ENCODE measurements at places on chromosomes 7 and 10.
A peak's percentile ranks its signal among the peaks of the same experiment; 100 is the strongest.

GRCh38 chr10:26468700-26469099, 30.6 kb downstream of the APBB1IP start:
- DNase-seq, result peak; percentile 74

- DNase-seq, result no peak
These were observed 4.5 kb downstream of the ZKSCAN1 start for GRCh38 chr7:100019908-100020307.

GRCh38 chr10:33632432-33632831, 298.0 kb upstream of the NRP1 start:
- DNase-seq, result no peak

- DNase-seq, result no peak
These were observed 1.3 kb downstream of the SERPINE1 start for GRCh38 chr7:101128040-101128834.

DNA sequence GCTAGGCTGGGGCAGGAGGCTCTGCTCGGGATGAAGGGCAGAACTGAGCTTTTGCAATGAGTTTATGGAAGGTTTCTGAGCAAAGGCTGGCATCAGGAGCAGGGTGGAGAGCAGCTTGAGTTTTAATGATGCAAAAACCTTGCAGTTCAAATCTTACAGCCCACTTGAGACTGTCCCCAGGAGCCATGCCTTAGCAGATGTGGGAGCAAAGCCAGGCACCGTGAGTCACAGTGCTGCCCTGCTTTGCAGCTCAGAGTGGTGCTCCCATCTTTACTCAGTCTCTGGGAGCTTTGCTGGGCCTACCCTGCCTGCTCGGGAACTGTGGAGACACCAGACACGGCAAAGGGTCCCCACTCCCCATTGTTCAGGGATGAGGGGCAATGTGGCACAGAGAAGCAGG, 122.4 kb upstream of the NPS start:
- no peak for DNase-seq

DNA sequence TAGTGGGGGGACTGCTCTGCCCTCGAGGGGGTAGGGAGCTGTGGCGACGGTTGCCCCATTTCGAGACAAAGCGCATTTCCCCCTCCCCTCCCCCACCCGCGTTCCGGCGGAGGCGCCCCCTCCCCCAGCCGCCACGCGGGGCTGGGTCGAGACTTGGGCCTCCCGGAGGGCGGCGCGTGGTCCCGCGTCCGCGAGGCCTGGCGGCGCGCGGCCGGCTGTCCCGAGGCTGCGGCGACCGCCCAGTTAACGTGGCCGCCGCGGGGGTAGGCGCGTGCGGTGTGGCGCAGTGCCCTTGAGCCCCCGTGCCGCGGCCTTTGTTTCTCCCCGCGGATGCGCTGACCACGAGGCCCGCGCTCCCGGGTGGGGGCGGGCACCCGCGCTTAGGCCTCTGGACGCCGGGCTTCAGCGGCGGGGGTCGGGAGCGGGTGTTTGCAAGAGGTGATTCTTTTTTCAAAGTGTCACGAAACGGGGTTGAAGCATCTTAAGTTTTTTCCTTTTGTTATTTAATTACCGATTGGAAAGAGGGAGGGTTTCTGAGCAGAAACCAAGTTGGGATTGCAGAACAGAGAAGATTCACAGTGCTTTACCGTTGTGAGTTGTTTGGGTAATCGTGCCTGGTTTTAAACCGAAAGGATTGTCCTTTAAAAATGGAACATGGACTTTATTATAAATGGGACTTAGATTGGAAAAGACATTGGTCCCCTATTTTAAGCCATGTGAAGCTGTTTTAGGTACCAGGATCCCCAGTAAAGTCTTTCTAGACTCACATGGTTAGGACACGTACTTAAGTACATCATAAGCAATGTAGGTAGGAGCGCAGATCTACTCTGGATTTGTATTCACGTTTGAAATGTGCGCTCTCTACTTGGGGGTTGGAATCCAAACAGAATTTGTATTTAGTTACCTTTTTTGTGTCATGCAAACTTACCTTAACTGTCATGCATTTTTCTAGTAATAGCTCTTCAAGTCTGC, 760 bp downstream of the CBX3 start:
- peak; percentile 60 for DNase-seq

DNA sequence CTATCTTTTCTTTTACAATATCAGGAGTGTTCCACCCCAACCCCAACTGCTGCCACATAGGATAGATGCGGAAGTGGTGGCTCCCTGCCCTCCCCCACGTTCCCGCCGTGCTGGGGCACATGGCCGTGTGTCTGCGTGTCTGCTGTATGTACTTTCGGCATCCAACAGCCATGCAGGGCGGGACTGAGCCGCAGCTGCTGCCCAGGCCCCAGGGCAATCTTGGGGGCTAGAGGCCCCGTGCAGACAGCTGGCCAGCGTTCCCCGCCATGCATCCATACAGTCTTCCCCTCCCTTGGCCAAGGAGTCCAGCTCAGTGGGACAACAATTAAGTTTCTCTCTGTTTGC, 162.7 kb downstream of the DGKB start:
- no peak for DNase-seq

DNA sequence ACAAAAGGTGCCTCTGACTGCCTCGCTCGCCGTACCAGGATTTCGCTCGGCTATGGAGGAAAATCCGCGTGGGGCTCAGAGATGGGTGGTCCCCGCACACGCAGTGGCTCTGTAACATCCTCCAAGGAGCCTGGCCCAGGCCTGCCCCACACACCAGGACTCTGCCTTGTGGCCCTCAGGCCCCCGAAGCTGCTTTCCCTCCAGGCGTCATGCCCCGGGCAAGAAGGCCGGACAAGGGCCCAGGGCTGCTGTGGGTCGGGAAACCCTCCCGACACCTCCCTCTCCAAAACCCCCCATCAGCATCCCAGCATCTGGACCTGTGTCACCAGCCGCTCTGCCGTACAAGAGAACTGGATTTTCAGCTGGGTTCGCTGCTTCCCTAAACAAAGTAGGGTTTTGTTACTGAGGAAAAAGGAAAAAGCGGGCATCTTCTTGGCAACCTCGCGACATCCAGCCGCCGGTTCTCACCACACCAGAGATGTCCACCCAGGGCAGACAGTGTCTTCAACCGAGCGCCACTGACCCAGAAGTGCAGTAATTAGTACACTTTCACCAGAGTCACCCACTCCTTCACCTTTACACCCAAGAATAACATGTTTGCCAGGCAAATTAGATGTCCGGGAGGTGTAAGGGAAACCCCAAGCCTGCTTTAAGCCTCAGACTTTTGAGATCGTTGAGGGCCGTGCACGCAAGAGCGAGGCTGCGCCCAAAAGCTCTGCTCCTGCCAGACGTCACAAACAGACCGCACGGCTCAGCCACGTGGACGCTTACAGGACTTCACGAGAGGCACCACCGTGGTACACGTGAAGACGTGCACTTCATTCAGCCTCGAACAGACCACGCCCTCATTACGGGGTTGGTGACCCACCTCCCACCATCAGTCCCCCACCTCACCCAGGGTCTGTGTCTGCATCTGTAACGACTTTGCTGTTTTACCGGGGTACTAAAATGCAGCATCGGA, 62.2 kb downstream of the DIP2C start:
- no peak for DNase-seq

DNA sequence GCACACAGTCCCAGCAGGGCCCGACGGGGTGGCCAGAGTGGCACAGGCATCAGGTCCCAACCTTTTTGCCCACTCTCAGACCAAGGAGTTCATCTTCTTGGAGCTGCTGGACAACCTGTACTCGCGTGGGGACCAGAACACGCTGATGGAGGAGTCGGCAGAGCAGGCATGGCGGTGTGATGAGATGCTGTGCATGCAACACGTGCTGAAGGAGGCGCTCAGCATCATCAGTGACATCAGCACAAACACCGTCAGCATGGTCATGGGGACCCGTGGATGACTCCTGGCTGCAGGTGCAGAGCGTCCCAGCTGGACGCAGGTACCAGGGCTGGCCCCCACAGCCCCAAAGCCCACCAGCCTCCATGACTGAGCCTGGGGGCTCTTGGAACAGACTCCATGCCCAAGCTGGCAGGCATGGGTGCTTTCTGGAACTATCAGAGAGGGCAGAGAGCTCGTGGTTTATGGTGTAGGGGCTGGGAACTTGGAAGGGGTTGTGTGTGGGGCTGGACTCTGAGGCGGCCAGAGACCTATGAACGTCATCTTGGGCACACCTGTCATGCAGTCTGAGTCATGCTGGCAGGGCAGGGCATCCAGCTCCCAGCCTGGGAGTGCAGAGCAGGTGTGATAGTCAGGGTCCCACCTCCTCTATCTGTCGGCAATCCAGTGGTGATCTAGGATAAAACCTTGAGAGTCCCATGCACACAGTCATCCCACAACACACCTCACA, 8.2 kb upstream of the MTPAP start:
- no peak for DNase-seq

DNA sequence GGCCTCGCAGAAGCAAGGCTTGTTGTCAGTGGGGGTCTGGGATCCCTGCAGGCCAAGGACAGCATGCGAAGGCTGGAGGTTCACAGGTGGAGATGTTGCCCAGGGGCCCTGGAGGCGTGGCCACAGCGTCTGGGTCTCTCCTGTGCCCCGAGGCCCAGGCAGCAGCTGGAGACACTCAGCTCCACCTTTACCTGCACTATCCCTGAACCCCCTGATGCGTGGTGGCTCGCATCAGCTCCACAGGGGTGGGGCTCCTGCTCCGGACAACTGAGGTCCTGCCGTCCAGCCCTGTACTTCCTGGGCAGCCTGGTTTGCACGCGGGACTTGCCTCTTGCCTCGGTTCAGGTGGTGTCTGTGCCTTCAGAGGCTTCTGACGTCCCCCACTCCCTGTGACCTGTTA, 54.6 kb upstream of the ZNF32 start:
- DNase-seq, result no peak

GRCh38 chr10:69056129-69056528, 31.8 kb upstream of the SRGN start:
- DNase-seq, result no peak

Data from CD4-positive, alpha-beta T cell treated with Interleukin-17A for 1 hour (primary cell).